Stimulated activated CD8-positive, alpha-beta memory T cell treated with anti-CD3 and anti-CD28 coated beads, Interleukin-7, amount 100 ng/mL, for 48 hours (primary cell): ENCODE measurements at places on chromosomes 7 and 10.

DNA sequence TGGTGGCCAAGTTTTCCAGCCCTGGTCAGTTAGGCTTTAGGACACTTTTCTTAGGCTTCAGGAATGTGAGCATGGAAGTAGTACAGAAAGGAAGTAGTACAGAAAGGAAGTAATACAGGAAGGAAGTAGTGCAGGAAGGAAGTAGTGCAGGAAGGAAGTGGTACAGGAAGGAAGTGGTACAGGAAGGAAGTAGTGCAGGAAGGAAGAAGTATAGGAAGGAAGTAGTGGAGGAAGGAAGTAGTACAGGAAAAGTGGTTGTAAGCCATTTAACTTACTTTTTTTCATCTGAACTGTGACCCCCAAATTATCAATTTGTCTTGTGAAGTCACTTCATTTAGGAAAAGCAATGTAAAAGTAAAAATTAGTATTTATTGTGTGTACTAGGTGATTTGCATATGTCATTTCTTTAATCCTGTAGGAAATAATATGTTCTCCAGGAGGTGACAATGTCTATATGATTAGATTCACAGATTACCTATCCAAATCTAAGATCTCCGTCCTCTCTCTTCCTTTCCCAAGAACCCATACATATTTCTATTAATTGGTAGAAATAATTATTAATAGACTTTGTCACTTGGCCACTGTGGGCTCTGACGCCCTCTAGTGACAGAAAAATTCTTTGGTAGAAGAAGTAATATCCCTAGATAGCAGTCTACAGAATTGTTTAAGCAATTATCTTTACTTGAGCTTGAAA, 3.9 kb upstream of the FAS start:
- DNase-seq: no peak

DNA sequence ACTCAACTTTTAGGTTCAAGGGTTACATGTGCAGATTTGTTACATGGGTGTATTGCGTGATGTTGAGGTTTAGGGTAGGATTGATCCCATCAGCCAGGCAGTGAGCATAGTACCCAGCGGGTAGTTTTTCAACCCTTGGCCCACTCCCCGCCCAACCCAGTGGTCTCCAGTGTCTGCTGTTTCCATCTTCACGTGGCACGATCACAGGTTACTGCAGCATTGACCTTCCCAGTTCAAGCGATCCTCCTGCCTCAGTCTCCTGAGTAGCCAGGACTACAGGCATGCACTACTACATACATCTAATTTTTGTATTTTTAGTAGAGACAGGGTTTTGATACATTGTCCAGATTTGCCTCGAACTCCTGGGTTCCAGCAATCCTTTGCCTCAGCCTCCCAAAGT, 905.7 kb upstream of the ZNF722 start:
- DNase-seq: no peak

DNA sequence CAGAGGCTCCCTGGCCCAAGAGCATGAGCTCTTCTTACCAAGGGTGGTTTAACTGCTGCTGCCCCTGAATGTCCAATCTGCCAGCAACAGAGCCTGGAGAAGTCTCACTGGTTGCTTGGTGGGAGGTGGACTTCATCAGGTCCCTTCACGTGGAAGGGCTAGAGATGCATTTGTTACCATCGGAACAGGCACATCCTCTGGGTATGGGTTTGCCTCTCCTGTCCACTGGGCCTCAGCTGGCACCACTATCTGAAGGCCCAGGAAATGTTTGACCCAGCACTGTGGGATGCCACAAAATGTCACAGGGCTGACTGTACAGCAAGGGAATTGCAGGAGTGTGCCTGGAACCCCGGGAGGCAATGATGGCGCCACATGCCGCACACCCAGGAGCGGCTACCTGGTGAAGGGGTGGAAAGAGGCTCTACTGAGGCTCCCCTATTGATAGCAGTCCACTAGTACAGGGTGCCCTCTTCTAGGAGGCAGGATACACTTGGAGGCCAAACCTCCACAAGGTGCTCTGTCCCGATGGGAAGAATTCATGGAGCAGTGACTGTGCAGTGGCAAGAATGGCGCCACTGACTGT, 603.1 kb upstream of the MGMT start:
- no peak for DNase-seq

DNA sequence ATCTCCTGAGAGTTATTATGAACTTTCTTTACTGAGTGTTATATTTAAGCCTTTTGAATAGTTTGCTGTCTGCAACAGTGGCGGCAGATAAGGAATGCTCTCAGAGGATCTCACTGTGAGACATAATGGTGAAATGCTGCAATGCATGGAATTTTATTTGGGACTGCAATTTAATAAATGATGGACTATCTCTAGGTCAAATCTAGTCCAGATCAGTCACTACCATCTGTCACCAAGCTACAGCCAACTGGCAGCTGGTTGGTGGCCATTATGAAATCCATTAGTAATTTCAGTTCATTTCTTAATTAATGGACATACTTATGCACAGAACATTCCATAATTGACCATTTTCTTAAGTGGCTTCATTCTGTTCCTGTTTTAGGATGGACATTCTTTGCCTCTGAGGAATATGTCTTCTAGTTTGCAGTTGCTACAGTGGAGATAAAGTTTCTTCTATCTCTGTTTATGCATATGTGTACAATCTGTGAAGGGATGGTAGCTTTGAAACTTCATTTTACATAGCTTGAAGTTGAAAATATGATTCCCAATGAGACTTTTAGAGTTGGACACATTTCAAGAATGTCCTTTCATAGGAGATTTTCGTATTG, 586.6 kb downstream of the SUGCT start:
- no peak for DNase-seq

- no peak for DNase-seq
Measured at GRCh38 chr10:63522277-63522687, 1.1 kb downstream of the REEP3 start.

GRCh38 chr7:27224983-27225934, 17.3 kb upstream of the EVX1 start:
- no peak for DNase-seq
